ENCODE measurements at places on chromosomes 16 and 17. TPM values are rescaled to one million over a fixed set of nuclear protein-coding genes. Genes with fewer than 3 reads are reported as not detected.

DNA sequence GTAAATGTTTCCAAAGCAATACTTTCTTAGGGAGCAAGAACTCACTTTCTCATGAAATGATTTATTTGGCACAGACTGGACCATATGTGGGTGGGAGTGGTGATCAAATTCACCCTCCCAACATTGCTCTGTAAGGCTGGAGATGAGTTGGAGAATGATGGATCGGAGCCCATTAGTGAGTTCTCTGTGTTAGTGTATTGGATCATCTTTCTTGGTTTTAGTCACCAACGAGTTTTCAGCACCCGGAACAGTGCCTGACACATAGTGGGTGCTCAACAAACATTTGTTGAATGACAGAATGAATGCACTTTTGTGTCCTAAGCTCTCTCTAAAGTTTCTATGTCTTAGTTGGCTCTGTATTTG, 104.5 kb upstream of the FAM20A start:
- no peak for DNase-seq

DNA sequence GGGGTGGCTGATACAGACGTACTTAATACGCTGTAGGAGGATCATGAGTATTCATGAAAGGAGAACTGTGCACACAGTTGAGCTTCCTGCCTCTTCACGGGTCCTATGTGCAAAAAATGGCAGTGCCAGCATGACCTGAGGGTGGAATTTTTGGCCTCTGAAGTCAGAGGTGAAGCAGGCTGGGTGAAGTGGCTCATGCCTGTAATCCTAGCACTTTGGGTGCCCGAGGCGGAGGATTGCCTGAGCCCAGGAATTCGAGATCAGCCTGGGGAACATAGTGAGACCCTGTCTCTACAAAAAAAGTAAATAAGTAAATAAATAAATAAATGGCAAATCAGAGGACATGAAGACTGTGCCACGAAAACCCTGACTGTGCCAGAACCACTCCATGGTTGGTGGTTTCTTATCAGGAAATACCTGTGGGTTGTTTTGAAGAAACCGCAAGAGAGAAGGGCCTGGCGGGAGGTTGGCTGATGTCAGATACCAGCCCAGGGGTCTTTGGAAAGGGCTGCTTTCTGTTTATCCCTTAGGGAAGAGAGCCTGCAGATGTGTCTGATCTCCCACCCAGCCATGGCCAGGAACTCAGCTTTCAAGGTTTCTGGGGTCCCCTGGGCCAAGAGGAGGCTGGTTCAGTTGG, 3.4 kb downstream of the ASPSCR1 start:
- DNase-seq, result no peak

- no peak for DNase-seq
Observed at GRCh38 chr16:69105501-69106361, at the start of gene HAS3. TSS of gene HAS3 (plus strand) at chr16:69105653. CDS start at chr16:69109396, 3,743 bp downstream.

- DNase-seq, result no peak
Observed at GRCh38 chr16:15972046-15972868, 22.8 kb downstream of the ABCC1 start.

Gene ENKD1
- 24.5 TPM for polyA plus RNA-seq

Gene TP53TG3C
- not detected for polyA plus RNA-seq

GRCh38 chr16:50335196-50335958, 33.4 kb downstream of the BRD7 start:
- DNase-seq, result no peak

DNA sequence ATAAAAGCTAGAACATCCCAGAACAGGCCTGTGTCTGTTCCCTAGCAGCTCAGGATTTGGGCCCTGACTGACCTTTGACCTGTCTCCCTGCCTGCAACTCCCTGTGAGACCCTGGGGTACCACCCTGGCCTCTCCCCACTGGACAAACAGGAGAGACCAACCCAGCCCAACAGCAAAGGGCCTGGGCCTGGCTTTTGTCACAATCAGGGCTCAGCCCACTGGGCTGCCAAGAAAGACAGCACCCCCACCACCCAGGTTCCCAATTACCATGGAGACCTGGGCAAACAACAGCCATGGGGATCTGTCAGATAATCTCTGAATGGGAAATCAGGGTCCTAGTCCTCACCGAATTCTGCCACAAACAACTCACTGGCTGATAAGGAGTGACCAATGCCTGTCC, 11.1 kb downstream of the PLLP start:
- no peak for DNase-seq

DNA sequence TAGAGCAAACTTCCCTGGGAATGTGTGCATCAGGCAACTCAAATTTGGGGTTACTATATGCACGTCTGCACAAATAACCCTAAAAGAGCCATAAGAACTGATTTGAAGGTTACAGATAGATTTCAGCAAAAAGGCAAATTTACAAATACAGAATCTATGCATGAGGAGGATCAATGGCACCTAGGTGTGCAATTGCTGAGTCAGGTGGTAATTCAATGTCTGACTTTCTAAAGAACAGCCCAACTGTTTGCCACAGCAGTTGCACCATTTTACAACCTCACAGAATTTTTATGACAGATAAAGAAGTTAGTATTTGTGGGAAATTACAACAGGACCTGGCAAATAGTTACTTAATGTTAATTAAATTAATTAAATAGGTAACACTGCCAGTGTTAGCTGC, 405.5 kb downstream of the TMEM114 start:
- no peak for DNase-seq

Gene PARD6A
- polyA plus RNA-seq, result 4.3 TPM

- no peak for DNase-seq
Observed at GRCh38 chr17:32311028-32311536, 30.9 kb downstream of the C17orf75 start.

DNA sequence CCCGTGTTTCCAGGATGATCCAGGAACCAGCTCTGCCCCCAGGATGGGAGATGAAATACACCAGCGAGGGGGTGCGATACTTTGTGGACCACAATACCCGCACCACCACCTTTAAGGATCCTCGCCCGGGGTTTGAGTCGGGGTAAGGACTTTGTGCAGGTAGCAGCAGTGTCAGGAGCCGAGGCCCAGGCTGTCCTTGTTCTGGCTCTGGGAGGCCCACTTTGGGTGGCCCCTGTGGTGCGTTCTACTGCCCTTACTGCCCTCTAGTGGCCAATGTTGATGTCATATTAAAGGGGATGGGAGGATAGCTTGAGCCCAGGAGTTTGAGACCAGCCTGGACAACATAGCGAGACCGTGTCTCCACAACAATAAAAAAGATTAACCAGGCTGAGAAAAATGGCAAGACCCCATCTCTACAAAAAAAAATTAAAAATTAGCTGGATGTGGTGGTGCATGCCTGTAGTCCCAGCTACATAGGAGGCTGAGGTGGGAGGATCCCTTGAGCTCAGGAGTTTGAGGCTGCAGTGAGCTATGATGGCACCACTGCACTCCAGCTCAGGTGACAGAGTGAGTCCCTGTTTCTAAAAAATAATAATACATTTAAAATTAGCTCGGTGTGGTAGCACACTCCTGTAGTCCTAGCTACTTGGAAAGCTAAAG, 20.9 kb upstream of the CLEC18A start:
- DNase-seq, result peak; percentile 44

Gene ZNF205
- 16.7 TPM for polyA plus RNA-seq

DNA sequence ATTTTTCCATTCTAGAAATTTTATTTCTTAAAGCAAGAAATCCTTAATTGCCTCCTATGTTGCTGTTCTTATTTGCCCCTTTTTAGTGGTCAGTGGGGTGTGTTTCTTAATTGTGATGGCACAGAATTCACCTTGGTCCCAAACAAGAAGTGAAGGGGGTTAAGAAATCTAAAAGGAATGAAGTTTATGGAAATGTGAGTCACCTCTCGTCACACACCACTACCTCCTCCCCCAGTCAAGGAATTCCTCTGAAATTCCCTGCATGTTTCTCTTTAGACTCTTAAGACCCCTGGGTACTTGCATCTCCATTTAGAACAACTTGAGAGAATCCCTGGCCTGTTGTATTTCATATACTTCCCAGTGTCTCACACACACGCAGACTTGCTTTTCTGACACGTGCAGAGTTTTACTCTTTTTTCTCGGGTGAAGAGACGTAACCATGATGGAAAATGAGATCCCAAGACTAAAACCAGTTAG, 247.4 kb downstream of the PRKCA start:
- DNase-seq, result no peak

DNA sequence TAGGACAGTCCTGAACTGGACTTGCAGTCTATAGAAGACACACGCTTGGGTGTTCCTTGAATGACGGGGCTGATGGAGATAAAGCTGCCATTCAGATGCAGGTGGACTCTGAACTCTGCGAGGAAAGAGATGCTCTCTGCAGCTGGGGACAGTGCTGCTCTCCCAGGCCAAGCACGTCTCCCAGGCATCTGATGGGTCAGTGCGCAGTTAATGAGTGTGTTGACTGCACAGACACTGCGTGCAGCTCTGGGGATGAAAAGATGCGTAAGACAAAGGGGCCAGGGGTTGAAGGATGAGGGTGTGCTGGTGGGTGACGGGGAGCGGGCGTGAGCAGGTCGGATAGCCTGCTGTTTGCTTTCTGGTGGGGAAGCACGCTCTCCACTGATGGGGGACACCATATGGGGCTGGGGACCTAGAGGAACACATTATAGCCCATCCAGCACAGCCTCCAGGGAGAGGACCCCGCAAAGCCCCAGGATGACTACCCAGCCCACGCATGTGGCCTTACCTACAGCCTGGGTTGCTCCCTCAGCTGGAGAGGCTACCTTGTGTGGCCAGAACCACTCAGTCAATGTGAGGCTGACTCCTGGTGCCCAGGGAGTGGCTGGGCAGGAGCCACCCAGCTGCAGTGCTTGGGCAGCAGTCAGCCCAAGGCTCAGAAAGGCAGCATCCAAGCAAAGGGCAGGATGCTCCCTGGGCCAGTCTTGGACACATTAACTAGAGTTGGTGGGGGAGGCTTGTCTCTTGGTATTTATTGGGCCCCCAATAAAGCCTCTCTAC, 246.3 kb downstream of the RBFOX3 start:
- DNase-seq, result no peak

GRCh38 chr17:49204516-49204915, 5.9 kb downstream of the GNGT2 start:
- DNase-seq, result no peak

- DNase-seq, result no peak
Observed at GRCh38 chr17:80421381-80422090, 6.6 kb downstream of the ENDOV start.

DNA sequence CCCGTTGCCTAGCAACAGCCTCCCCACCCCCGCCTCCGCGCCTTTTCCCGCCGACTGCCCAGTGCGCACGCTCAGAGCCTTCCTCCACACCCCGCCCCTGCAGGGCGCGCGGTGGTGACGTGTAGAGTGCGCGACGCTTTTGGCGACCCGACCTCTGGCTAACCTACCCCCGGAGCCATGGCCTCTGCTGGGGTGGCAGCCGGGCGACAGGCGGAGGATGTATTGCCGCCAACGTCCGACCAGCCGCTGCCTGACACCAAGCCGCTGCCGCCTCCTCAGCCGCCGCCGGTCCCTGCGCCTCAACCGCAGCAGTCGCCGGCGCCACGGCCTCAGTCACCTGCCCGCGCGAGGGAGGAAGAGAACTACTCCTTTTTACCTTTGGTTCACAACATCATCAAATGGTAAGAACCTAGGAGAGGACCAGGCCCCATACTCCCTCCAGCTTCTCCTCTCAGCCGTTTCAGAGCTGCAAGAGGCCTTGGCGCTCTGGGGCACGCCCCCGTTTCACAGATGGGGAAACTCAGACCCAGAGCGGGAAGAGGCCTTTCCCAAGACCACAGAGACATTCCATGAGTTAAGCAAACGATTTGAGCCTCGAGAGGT, at the start of gene MED9:
Gene MED9 (plus strand): TSS at position 136 of the 603 bp plus-strand sequence. CDS start 42 bp downstream, at position 178.
- peak; percentile 88 for DNase-seq

Gene SLC5A10
- polyA plus RNA-seq, result 0.54 TPM

GRCh38 chr16:6019490-6019991, 921.9 kb upstream of the EEF2KMT start:
- DNase-seq, result no peak

GRCh38 chr16:72827866-72828265, 220.1 kb downstream of the ZFHX3 start:
- no peak for DNase-seq

GRCh38 chr17:8556074-8556473, 74.5 kb downstream of the MYH10 start:
- DNase-seq, result no peak

GRCh38 chr16:88900662-88901052, 34.2 kb upstream of the PABPN1L start:
- DNase-seq, result no peak

DNA sequence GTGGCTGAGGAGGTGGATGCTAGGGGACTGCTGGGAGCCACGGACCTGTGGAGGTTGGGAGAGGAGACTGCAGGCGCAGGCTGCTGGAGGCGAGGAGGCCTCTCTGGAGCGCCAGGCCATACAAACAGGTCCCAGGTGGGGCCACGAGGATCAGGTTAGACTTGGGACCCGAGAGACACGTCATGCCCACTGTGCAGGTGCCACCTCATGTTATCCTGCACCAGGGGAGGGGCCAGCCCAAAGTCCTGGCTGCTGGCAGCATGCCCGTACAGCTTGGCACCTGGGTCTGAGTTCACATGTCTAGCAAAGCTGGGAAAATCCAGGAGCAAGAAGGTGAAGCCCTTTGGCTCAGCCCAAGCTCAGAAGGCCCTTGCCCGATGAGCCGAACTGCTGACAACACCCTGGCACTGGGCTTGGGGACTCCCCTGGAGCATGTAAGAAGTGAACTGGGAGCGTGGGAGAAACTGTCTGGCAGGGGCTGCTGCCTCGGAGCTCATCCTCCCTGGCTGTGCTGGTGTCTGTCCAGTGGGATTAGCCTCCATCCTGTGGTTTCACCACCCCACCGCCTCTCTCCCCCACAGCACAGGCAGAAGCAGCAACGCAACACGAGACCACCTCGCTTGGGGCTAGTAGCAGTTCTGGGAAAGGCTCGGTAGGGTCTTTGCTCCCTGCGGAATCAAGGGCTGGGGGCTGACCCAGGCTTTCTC, 5.3 kb downstream of the ARHGDIA start:
- no peak for DNase-seq

DNA sequence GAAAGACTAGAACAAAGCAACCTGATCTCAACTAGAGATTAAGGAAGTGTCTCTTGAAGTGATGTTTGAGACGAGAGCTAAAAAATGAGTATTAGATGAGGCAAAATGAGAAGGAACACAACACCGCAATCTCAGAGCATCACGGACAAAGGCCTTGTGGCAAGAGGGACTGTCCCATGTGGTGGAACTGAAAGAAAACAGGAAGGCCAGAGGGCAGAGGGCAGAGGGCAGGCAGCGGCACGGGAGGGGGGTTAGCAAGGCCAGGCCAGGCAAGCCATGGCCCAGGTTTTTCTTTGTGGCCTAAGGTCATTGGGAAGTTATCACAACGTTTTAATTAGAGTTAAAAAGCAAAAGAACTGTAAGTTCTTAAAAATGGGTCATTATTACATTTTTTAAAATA, 22.5 kb downstream of the RPA1 start:
- DNase-seq, result no peak

GRCh38 chr17:33016920-33017319, 25.3 kb downstream of the SPACA3 start:
- DNase-seq, result no peak

GRCh38 chr16:4450430-4450829, 24.0 kb downstream of the NMRAL1 start:
- DNase-seq, result no peak

- no peak for DNase-seq
Observed at GRCh38 chr16:50473356-50473945, 74.7 kb upstream of the NKD1 start.

GRCh38 chr17:10337976-10338375, 34.8 kb downstream of the MYH13 start:
- no peak for DNase-seq

Gene NPIPB6
- polyA plus RNA-seq, result 1.0 TPM

Gene CLDN7
- 50.5 TPM for polyA plus RNA-seq

- DNase-seq, result no peak
Observed at GRCh38 chr16:27999687-28000086, 63.8 kb downstream of the GSG1L start.

GRCh38 chr17:7673239-7673638, 14.1 kb downstream of the TP53 start:
- no peak for DNase-seq

Gene BCL6B
- 25.7 TPM for polyA plus RNA-seq
